ENCODE measurements at places on chromosomes 6 and 20. TPM values are rescaled to one million over a fixed set of nuclear protein-coding genes. Genes with fewer than 3 reads are reported as not detected.

CD24 gene
- total RNA-seq: 95.1 TPM

SIRPB1 gene
- not detected for total RNA-seq

TREML1 gene
- total RNA-seq: not detected

PLN gene
- 0.43 TPM for total RNA-seq

BRPF3 gene
- 28.8 TPM for total RNA-seq

ELOVL2 gene
- total RNA-seq: 4.6 TPM

WFDC13 gene
- total RNA-seq: not detected
